RKO (cell line): ENCODE measurements at places on chromosomes 7 and 10.

DNA sequence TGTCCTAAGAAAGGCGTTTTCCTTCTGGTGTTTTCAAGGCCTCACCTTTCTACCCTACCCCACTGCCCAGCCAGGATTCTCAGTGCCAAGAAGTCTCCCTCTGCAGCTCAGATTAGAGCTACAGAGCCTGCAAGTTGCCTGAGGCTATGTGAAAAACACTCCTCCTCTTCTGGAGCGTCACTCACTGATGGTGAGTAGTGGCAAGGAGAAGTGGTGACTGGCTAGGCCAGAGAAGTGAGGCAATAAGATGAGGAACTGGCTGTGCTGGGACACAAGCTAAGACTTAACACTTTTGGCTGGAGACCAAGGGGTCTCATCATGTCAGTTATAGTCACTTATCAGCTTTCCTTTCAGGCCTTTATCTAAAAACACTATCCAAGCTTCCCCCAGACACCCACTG lies 86.7 kb upstream of the PRKAR2B start:
- no peak for DNase-seq

DNA sequence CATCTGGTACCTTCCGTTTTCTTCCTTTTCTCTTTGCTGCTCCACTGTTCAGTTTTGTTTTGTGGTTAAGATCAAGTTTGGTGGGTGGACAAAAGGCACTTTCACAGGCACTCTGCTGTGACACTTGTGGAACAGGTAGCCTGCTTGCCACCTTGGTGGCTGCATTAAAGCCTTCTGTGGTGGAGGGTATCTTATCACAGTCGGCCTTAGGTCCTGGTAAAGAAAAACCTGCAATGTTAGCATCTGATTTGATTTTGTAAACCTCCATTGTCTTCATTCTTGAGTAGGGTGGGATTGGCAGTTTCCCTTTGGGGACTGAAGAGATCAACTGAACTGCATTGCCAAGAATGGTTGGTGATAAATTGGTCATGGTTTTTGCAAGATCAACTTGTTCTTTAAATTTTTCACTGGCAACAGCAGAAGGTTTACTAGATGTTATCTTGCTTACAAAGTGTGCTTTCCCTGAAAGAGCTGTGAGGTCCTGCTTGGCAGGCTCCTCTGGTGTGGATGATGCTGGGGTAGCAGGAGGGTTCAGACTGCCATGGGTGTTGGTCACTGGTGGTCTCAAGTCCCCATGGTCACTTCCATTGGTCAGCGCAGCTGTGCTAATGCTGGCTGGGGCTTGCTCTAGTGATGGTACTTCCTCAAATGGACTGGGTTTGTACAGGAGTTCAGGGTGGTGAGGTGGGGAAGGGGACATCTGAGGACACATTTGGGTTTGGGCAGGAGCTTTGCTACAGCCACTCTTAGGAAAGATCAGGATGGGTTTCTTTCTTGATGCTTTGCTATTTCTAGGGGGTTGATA lies 182.2 kb downstream of the ZNF438 start:
- DNase-seq, result no peak

GRCh38 chr10:100516847-100517246 lies 2.8 kb downstream of the SEC31B start:
- no peak for DNase-seq

GRCh38 chr10:84824525-84824924 lies 496.1 kb downstream of the CCSER2 start:
- no peak for DNase-seq

GRCh38 chr10:97302088-97302791 lies 9.8 kb upstream of the ARHGAP19 start:
- DNase-seq, result no peak

DNA sequence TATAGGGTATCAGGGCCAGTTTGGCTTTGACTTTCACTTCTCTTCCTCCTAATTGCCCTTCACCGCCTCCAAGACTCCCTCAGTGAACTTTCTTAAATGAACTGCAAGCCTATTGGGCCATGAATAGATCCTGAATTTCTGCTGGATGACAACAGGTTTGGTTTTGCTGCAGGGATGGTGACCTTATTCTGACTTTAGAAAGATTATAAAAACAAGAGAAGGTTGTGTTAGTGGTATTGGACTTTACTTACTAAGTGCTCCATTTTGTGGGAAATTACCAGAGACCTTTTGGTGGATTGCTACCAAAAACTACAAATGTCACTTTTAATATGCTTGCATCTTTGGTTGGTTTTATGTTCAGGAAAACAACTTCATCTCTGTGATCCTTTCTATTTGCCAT lies 11.5 kb upstream of the LIPA start:
- DNase-seq, result no peak

GRCh38 chr10:14583252-14583651 lies 191.4 kb downstream of the FAM107B start:
- DNase-seq, result no peak

DNA sequence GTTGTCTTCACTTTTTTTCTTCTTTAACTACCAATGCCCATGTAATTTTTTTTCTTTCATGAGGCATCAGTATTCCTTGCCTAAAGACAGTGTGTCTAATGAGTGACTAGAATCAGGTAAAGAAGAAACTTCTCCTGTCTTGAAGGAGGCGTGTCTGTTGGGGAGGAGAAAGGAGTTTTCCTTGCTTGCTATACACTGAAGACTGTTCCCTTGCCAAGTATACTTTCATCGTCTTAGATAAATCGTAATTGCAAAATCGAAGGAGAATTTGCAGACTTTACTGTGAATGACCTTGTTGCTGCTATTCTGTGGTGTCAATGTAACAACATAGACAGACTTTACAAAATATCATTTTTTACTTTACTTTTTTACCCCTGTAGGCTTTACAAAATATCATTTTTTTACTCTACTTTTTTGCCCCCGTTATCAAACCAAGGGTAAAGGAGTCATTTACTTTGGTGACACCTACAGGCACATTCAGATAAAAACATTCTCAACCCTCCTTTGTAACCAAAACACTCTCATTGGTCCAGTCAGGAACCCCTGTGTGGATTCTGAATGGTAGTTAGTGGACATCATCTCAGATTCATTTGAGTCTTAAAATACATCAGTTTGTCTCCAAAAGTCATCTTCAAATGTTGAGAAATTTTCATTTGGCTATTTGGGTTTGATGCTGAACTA lies 232.4 kb downstream of the AHR start:
- DNase-seq, result peak; percentile 24

GRCh38 chr10:123458933-123459332 lies 207.2 kb upstream of the GPR26 start:
- DNase-seq, result no peak

DNA sequence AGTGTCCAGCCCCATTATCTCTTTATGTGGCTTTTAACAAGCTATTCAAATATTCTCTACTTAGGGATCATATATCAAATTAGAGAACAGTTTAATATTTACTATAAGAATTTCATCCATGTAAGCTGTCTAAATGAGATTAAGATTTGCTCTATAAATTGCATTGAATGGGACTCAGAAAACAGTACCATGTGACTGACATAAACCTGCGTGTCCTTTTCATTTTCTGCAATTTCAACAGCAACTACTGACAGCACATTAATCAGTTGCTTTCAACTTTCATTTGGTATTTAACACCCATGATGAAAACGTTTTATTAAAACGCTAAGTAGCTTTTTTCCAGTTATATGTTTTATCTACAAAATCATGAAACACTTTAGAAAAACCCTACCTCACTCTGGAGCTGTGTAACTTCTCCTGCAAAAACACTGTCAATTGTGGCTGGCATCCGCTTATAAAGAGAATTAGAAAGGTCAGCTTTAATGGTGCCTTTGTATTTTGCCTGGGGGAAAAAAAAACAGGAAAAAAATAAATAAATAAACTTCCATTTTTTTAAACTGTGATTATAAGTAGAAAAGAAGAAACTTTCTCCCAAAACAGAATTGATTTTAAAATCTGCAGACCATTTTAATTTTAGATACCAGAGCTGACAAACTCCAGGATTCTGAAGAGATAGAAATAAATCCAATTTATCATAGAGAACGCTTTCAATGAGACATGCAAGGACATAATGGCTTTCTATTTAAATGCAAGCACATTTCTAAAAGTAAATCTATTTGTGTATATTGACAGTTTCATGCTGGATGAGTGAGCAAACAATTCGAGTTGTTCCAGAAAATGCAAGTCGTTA lies 9.2 kb downstream of the NEBL start:
- no peak for DNase-seq

GRCh38 chr7:127578036-127578684 lies 7.2 kb downstream of the GCC1 start:
- DNase-seq, result peak; percentile 68

DNA sequence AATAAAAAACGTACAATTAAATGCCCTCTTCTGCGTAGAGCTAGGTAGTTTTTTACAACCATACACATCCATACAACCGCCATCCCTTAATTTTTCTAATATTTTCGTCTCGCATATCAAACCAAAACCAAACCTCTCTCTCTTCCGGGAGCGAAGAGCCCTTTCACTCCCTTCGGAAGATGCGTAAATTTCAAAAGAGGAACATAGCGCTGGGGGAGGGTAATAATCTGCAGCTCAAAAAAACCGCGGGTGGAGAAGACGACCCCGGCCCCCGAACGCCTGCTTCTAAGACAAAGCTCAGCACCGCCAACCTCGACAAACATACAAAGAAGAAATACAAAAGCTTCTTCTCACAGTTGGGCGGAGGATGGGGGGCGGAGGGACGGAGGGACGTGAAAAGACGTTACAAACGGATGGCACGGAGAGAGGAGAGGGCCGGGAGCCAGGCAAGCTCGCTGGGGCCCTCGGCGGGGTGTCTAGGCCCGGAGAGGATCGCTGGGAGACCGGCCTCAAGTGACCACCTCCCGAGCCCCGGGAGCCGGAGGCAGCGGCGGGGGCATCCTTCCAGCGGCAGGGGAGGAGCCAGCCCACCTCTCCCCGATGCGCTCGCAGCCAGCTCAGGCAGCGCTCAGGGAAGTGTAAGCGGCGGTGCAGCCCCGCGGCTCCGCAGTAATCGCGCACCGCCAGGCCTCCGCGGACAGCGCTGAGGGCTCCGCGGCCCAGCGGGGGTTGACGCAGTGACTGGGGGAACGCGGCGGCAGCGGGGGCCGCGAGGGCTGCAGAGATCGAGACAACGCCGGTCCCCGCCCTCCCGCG lies 851 bp downstream of the MKRN1 start:
- DNase-seq, result peak; percentile 59

- DNase-seq, result peak; percentile 52
Observed at GRCh38 chr7:3897430-3898372, 596.6 kb downstream of the SDK1 start.

DNA sequence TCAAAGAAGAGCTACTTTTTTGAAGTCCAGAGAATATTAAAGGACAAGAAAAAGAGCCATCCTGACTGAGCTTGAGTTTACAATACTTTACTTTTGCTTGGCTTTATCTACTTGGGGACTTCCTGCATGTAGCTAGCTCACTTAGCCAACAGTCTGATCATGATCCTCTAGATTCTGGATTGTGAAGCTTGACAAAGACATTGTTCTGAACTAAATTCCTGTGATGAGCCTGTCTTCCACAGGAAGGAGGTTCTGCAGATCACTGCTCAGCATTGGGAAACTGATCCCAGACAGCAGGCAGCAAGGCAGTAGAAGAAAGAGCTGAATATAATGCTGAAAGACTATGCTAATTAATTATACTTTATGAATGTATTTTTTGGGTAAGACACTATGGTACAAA lies 296.4 kb downstream of the DGKB start:
- no peak for DNase-seq

GRCh38 chr7:120055300-120055699 lies 217.7 kb upstream of the KCND2 start:
- DNase-seq, result peak; percentile 62

GRCh38 chr10:33418301-33418700 lies 83.8 kb upstream of the NRP1 start:
- no peak for DNase-seq

- DNase-seq, result no peak
Observed at GRCh38 chr7:2698581-2699288, 10.7 kb downstream of the AMZ1 start.

DNA sequence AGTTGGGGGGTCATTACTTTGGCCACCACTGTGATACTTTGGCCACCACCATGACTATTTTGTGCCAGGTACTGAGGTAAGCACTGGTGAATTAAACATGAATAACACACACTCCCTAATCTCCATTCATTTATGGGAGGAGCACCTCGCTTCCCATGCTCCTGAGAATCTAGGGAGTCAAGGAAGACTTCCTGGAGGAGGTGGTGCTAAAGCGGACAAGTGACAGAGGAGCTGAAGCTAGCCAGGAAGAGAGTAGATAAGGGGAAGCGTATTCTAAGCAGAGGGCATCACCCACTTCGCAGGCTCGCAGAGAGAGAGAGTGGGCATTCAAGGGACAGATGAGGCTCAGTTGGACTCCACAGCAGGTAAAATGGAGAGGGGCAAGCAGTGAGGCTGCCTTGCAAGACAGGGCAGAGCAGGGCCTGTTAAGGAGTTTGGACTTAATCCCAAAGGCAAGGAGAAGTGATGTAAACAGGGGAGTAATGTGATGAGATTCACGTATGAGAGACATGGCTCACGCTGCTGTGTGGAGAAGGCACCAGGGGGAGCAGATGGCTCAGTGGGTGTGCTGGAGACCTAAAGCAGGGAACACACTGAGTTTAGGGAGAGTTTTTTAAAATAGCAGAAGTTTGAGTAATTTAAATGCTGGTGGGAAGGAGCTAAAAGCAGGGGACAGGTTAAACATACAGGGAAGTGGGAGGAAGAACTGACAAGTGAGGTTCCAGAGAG lies 21.3 kb upstream of the TMEM248 start:
- no peak for DNase-seq

DNA sequence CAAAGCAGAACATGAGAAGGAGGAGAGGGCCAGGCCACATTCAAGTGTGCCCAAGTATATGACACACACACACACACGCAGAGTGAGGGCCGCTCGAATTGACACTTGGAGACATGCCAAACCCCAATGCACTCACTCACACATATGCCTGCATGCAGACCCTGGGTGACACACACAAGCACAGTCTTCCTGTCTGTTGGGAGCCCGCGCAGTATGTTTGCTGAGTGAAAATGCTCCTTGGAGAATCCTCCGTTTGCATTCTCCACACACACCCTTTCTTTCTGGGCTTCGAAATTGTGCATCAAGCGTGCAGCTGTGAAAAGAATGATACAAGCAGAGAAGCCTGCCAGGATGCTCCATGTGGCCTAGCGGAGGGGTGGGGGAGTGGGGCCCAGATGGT lies 120.9 kb downstream of the PLXNA4 start:
- DNase-seq, result no peak

- no peak for DNase-seq
Observed at GRCh38 chr10:104034401-104035193, 51.1 kb downstream of the COL17A1 start.

DNA sequence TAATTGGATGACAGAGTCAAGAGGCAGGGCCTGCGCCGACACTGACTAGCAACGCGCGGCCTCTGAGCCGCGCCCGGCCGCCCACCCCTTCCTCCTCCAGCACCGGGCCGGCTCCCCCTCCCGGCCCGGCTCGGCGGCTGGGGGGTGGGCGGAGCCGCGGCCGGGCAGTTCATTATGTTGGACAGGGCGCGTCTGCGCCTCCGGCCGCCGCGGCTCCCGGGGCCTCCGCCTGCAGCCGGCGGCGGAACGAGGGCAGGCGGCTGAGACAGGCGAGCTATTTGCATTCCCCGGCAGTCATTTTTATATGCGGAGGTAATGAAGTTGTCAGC lies 106.7 kb downstream of the SNX10 start:
- DNase-seq, result peak; percentile 77
